ENCODE measurements at places on chromosomes 5 and 9.
A peak's percentile ranks its signal among the peaks of the same experiment; 100 is the strongest.

- no peak for DNase-seq
These were observed 120.0 kb downstream of the PDZD2 start for GRCh38 chr5:31758803-31759425.

DNA sequence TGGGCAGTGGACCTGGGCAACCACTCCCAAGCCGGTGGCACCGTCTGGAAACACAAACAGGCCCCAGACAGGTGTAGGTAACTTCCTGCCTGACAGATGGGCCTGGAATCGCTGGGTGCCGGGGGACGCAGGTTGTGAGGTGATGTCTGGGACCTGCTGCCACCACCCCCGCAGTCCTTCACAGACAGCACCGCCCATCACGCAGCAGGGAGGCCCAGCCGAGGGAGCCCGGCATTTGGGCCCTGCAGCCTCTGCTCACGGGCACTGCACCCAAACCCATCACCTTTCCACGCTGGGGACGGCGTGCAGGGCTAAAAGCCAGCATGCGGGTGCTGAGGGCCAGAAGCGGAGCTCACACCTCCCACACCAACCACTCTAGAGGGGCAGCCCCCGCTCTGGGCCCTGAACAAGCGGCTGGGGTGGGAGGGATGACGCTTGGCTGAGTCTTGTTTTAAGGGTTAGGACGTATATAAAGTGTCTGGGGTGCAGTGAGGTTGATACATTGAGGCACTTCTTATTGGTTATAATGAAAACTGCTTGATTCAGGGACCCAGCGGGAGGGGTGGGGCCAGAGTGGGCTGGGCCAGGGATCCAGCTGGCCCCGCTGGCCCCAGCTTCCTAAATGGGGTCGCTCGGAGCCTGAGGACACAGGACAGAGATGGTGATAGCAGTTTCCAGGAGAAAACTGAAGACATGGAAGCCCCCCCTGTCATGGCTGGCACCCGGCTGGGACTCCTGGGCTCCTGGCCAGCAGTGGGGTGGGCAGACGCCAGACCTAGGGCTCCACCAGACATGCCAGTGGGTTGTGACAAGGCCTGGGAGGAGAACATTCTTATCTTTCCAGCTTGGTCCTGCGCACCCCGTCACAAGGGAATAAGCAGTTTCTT, 11.3 kb downstream of the MYMK start:
- DNase-seq, result no peak

- no peak for DNase-seq
These were observed 21.1 kb downstream of the ECPAS start for GRCh38 chr9:111463048-111463447.

- DNase-seq, result no peak
These were observed 28.9 kb upstream of the ERGIC1 start for GRCh38 chr5:172805018-172805683.

DNA sequence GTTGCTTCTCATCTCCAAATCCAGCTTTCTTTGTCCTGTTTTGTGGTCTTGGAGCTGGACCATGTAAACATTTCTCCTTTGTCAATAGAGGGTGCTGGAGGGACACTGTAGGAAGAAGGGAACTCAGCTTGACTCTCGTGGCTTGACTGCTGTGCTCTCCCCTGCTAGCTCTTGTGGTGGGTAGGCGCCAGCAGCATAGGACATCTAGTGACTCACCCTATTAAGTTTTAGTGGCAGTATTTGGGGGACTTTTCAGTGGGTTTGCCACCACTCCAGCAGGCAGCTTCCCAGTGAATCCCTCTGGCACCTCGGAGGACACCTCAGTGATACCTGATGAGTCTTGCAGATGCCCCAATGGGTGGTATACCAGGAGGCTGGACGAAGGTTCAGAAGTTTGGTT, 97.8 kb downstream of the TSSK1B start:
- DNase-seq, result no peak

- DNase-seq, result peak; percentile 73
These were observed 10.7 kb downstream of the ABO start for GRCh38 chr9:133264235-133264764.

GRCh38 chr5:104815212-104815611, 1252.6 kb upstream of the NUDT12 start:
- DNase-seq, result no peak

DNA sequence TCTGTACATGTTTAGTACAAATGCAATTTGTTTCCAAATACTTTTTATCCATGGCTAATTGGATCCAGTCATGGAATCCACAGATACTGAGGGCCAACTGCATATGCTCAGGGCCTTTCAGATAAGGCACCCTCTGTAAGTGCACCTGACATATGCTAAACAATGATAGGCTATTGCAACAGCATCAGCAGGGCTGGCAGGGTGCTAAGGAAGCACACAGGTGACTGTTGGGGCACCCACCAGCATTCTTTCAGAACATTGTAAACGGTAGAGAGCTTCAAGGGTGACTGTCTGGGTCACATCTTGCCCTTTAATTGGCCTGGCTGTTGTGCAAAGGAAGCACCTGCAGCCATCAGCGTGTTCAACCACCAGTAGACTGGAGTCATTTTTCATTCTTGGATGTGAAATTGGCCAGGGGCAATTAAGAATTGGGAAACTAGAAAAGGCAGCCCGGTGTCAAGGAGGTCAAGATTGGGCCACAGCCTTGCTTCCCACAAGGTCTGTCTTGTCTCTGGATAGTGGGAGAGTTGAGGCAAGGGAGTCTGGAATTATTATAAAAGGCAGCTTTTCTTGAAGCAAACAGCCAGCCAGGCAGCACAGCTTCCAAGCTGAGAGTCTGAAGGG, 129.3 kb upstream of the RAI14 start:
- no peak for DNase-seq

DNA sequence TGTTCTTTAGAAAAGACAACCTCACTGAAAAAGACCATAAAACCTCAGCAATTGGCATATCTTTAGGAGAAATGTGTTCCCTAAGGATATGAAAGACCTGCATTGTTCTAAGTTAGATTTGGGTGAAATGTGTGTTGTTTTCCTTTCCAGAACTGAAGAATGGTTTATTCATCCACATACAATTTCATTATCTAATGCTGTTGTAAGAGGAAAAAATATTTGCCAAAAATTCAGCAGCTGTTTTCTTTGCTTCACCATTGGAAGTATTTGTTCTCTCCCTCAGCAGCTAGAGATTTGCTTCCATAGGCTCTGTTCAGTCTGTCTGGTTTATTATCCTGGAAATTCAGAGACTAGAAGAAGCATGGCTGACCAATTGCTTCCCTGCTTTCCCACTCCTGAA, 150.9 kb downstream of the ISOC1 start:
- DNase-seq, result no peak

DNA sequence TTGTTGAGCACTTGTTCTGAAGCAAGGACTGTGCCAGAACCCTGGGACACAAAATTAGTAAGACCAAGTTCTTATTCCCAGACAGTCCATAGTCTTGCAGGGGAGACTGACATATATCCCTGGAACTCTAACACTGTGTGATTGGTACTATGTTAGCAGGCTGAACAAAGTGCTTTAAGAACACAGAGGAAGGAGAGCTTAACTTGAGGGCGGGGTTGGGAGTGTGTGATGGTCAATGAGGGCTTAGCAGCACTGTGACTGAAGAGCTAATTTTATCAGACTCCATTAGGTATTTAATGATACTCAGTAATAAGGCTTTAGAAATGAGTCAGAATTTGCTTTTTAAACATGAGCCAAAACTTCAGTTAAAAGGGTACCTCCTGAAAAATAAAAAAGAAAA, 14.9 kb upstream of the SPATA24 start:
- no peak for DNase-seq

GRCh38 chr5:61916621-61917620, 389.1 kb upstream of the KIF2A start:
- no peak for DNase-seq

GRCh38 chr9:127694890-127695720, 11.7 kb upstream of the CFAP157 start:
- no peak for DNase-seq

GRCh38 chr9:98520221-98520960, 188.3 kb downstream of the GABBR2 start:
- DNase-seq, result no peak

DNA sequence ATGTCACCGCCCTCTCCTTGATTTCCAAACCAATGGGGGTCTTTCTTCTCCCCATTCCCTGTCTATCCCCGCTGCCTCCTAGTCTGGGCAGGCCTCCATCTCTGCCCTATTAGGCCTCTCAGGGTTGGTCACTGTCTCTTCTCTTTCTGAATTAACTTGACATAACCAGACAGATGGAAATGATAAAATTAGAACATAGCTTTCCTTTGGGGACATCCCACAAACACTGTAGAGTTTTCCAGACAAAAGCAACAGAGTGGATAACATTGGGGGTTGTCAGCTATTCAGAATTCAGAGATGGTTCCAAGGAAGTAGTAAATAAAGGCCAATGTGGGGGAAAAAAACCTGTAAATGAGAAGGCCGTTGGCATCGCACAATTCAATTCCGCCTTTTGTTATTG, 24.7 kb downstream of the LHX6 start:
- no peak for DNase-seq

DNA sequence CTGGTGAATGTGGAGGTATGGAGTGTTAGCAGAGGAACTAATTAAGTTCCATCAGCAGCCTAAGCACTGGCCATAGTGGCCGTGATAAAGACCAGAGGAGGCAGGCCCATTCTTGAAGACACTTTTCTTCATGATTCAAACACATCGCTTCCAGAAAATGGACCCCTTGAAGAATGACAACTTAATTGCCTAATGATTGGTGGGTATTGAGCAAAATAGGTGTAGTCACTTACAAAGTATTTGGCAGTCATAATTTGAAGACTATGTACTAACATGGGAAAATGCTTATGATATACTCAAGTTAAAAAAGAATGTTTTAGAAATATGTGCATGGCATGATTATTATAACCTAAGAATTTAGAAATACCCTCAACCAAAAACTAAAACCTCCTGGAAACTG, 44.8 kb downstream of the MEGF10 start:
- no peak for DNase-seq

DNA sequence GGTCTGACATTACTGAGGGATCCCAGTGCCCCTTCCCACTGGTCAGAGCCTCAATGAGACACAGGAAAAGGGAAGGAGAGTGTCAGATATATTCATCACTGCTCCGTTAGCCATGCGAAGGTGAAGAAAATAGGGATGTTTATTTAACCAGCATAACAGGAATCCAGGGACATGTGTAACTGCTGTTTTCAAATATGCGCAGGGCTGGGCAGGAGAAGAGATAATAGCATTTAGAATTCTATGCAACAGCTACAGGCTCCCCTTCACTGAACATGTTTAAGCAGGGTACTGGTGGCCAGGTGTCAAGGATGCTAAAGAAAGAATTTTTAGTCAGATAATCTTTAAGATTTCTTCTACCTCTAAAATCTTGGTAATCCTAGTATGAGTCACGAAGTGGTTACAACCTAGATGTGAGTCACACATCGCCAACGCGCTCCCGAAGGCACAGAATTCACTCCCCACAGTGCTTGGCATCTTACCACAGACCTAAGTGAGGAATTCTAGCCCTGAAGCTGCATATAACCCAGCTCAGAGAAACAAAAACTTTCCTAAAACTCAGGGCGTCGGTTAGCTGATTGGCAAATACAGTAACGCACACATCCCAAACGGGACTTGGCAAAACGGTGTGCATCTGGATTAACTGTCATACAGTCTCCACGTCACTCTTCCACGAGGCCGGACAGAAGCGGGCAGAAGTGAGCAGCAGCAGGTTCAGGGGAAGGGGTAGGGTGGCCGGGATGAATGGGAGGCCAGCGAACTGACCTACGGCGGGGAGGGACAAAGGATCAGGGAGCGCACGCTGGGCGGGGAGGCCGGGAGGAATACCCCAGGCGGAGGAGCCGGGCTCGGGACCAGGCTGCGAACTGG, 1.1 kb downstream of the CTNNAL1 start:
- peak; percentile 57 for DNase-seq

- no peak for DNase-seq
These were observed 220.9 kb upstream of the DAP start for GRCh38 chr5:10981932-10982331.

DNA sequence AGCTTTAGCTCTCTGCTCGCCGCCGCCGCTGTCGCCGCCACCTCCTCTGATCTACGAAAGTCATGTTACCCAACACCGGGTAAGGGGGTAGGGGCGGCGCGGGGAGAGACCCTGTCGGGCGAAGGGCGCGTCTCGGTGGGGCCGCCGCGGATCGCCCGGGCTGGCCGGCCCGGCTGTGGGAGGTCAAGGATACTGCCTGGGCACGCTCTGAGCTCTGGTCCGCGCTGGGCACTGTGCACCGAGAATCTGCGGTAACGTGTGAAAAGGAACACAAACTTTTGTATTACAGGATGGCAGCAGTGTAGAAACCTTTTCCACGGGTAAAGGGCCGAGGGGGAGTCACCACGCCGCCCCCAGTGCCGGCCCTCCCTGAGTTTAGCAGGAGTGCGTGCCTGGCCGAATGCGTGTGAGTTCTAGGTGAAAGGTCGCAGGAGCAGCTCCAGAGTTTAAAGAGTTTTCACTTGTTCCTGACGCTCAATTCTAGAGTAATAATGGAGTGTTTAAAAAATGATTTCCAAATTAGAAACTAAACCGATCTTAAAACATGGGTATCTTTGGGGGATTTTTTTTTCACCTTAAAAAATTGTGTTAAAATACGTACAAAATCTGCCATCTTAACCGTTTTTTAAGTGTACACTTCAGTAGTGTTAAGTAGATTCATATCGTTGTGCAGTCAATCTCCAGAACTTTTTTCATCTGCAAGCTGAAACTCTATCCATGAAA, at the start of gene HSDL2:
Gene HSDL2 (plus strand): TSS at position 7 of the 723 bp plus-strand sequence. CDS start 56 bp downstream, at position 63.
- no peak for DNase-seq

DNA sequence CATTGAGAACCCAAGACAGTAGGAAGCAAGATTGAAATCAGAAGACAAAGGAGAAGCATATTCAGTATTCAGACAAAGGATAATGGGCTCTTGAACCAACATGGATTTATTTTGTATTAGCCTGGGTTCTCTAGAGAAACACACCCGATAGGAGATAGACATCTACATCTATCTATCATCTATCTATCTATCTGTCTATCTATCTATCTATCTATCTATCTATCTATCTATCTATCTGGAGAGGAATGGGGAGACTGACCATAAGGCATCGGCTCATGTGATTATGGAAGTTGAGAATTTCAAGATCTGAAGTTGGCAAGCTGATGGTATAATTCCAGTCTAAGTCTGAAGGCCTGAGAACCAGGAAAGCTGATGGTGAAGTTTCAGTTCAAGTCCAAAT, 13.4 kb downstream of the COX7C start:
- no peak for DNase-seq

DNA sequence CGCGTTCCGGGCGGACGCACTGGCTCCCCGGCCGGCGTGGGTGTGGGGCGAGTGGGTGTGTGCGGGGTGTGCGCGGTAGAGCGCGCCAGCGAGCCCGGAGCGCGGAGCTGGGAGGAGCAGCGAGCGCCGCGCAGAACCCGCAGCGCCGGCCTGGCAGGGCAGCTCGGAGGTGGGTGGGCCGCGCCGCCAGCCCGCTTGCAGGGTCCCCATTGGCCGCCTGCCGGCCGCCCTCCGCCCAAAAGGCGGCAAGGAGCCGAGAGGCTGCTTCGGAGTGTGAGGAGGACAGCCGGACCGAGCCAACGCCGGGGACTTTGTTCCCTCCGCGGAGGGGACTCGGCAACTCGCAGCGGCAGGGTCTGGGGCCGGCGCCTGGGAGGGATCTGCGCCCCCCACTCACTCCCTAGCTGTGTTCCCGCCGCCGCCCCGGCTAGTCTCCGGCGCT, at the start of gene DAPK1:
Gene DAPK1 (plus strand): TSS at position 264 of the 442 bp plus-strand sequence. CDS start 1,211 bp downstream, outside the sequence.
- DNase-seq, result no peak

GRCh38 chr9:72509635-72510034, 11.8 kb upstream of the TMC1 start:
- DNase-seq, result no peak
